ENCODE measurements at places on chromosomes 12 and 14.

DNA sequence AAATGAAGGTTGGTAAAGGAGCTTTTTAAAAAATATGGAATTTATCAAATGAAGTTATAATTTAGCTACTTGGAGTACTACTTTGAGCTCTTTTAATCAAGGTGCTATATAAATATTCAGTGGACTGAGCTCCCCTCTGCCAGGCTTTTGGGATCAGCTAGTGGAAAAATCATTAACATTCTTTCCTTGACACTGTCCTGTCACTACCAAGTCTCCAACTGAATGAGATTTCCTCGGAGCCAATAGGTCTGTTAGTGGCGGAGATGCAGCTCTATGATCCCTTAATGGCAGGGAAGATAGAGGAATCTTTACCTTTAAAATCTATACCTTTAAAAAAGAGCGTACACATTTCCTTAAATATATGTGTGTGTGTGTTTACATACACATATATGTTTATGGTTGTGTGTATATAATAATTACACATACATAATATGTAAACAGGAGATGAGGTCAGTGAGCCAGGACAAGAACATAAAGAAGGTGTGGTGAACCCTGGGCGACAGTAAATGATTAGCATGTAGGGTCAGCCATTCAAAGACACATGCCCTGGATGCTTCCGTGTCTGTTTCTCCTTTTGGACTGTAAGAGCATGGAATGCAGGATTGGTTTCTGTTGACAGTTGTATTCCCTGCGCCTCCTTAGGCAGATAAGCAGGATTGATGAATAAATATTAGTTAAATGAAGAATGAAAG lies 47.7 kb upstream of the ATP2A2 start:
- no peak for DNase-seq

GRCh38 chr14:55446833-55447232 lies 6.4 kb upstream of the TBPL2 start:
- no peak for DNase-seq

DNA sequence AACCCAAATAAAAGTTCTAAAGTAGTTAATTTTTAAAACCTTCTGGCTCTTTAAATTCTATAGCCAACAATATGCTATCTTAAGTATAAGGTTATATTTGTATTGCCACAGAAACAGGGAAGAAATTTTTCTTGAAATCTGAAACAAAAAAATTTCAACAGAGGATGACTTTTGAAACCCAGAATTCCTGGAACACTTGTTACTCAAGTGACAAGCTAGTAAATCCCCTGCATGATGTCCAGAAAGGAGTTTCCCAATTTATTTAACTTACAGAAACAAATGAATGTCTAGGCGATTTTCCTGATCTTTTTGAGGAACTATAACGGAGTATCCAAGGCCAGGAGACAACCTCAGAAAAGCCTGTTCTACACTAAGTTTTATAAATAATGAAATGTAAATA lies 69.6 kb downstream of the SLC41A2 start:
- no peak for DNase-seq

- peak; percentile 17 for DNase-seq
These were observed at the start of gene GPR84 for GRCh38 chr12:54364413-54364812. Gene GPR84, minus strand, starts transcription at chr12:54364486. Its CDS starts 635 bp downstream, at chr12:54363851.

- no peak for DNase-seq
These were observed 651.6 kb upstream of the LRFN5 start for GRCh38 chr14:40955131-40955505.

All from activated naive CD4-positive, alpha-beta T cell treated with Interleukin-2 at 50 U/mL for 16 hours (primary cell).